ENCODE measurements at places on chromosomes 16 and 17.

GRCh38 chr16:27235938-27236245 lies 32.6 kb downstream of the KDM8 start:
- DNase-seq: no peak

- no peak for DNase-seq
Observed at GRCh38 chr17:68627956-68628575, 26.9 kb upstream of the FAM20A start.

DNA sequence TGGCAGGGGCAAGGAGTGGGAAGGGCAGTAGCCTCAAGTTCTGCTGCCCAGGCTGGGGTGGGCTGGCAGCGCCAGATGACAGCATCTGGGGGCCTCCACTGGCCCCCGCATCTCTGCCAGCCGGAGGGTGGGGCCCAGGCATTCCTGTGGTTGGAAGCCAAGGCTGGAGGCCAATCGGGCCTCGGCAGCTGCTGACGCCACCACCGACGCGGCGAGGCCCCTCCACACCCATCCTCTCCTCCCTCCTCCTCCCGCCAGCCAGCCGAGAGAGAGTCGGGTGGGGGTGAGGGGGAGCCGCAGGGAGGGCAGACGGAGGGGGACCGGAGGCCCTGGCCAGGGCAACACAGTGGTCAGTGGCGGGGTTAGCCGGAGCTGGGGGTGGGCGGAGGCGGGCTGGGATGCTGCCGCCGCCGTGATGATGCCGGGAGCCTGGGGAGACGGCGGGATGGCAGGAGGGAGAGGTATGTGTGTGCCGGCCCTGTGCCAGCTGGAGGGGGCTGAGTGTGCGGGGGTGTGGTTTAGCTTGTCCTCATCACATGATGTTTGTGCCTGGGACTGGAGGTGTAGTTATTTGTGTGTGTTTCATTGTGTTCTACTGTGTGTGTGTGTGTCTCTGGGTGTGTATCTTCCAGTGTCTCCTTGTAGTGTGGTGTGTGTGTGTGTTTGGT lies 36.6 kb downstream of the ARHGAP23 start:
- DNase-seq: no peak

DNA sequence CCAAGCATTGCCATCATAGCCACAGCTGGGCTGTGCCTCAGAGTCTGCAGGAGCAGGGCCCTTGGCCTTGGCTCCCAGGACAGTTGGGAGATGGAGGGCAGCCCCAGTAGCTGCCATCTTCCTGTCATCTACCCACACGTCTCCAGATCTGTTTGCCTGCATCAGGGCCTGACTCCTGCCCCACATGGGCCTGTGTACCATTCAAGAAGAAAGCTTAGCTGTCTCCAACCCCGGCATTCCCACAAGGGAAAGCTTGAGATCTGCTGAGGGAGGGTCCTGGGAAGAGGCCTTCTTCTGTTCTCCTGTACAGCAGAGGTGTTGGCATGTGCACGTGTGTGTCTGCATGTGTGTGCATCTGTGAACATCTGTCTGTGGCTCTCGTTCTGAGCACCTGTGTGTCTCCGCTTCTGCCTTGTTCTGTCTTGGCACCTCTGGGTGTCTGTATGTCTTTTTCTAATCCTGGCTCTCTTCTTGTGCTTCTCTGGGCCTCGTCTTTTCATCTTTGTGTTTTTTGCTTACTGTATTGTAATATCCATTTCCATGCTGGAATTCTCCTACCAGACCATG lies 122.2 kb downstream of the MRM1 start:
- DNase-seq: no peak

- no peak for DNase-seq
Observed at GRCh38 chr16:48946686-48947370, 334.8 kb downstream of the CBLN1 start.

DNA sequence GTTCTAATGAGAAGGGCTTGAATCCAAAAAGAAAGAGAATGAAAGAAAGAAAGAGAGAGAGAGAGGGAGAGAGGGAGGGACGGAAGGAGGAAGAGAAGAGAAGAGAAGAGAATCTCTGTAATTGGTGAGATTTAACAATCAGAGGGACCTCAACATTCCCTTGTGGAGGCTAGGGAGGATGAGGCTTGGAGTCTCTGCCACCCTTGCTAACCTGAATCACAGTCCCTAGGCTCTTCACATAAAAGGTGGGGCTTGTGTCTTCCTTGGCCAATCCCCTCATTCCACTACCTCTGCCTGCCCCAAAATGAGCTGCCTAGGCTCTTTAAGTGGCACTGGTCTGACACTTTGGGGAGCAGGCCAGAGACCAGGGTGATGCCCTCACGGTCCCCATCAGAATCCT lies 30.1 kb downstream of the PIPOX start:
- no peak for DNase-seq

GRCh38 chr17:7559320-7560171 lies 996 bp downstream of the TNFSF13 start:
- DNase-seq: no peak

GRCh38 chr16:50530277-50531236 lies 17.6 kb upstream of the NKD1 start:
- peak; percentile 30 for DNase-seq

DNA sequence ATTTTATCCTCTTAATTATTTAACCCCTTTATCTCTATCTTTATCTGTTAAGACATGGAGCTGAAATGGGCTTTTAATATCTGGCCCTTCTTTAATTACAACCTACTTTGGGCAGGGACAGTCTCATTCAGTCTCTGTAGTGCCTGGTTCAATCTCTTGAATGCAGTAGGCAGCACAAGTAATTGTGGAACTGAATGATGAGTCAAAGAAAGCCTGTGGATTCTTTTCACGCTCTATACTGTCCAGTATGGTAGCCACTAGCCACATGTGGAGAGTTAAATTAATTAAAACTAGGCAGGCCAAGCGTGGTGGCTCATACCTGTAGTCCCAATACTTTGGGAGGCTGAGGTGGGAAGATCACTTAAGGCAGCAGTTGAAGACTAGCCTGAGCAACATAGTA lies 9.3 kb downstream of the BPTF start:
- DNase-seq: no peak

- no peak for DNase-seq
Observed at GRCh38 chr17:69390795-69391501, 23.5 kb upstream of the MAP2K6 start.
